ENCODE measurements at places on chromosomes 1 and 21.

GRCh38 chr1:30991862-30992606 is 73.5 kb downstream of the PUM1 start:
- no peak for DNase-seq

- DNase-seq = no peak
Measured at GRCh38 chr1:94542088-94542870, 720 bp upstream of the F3 start.

- peak; percentile 91 for DNase-seq
Measured at GRCh38 chr1:26287033-26287711, 7.3 kb downstream of the SH3BGRL3 start.

GRCh38 chr21:46452710-46453109 is 6.0 kb upstream of the DIP2A start:
- DNase-seq = no peak

DNA sequence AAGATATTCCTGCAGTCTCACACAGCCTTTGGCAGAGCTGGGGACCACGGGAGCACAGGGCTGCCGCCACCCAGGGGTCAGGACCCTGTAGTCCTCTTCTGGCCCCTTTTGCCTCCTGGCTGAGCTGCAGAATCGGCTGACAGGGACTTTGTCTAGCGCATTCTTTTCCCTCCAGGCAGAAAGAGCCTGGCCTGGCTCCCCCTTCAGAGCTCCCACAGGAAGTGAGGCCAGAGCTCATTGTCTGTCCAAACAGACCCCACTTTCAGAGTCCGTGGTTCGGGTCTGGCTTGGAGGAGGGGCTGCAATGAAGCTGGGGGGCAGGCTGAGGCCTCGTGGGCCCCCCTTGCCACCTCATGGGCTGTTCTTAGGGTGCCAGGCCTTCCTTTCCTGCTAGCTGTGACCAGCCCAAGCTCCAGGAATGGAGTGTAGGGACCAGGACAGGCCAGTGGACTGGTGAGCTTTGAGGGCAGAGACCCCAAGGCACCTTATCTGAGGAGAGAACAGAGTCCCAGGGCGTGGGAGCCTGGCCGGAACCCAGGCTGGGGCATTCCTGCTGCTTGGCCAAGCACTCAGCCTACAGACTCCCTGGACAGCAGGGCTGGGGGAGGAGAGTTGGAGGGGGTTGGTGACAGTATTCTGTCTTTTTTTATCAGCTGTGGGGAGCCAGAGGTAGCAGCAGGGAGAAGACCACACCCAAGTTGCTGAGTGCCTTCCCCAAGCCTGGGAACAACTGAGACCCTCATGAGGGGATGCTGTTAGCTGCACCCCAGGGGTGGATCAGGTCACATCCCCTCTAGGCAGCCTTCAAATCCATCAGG is 4.7 kb downstream of the CELSR2 start:
- DNase-seq = no peak

DNA sequence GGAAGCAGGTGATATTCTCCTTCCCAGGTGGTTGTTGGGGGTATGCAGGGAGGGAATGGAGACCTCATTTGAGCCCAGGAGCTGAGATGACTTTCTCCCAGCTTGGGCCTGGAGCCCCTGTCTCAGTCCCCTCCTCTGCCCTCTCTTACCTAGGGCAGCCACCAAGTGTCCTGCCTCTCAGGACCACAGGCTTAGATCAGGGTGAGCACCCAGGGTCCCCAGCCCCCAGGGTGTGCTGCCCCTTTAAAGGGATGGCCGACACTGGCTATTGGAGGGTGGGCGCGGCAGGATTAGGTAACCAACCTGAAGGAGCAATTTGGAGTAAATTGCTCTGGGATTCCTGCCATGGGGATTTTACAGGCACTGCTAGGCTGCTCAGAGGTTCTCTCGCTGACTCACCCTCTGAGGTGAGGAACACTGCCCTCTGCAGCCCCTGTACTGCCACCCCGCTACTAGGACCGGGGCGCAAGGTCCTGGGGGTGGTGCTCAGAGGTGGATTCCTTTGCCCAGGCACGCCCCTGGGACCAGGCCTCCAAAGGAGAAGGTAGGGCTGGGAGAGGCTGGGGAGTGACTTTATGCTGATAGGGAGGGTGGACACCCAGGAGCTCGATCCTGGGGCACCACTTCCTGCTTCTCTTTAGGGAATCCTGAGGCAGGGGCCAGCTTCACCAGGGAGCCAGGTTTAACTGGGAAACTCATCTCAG is 1.5 kb downstream of the RPS6KA1 start:
- DNase-seq = no peak

DNA sequence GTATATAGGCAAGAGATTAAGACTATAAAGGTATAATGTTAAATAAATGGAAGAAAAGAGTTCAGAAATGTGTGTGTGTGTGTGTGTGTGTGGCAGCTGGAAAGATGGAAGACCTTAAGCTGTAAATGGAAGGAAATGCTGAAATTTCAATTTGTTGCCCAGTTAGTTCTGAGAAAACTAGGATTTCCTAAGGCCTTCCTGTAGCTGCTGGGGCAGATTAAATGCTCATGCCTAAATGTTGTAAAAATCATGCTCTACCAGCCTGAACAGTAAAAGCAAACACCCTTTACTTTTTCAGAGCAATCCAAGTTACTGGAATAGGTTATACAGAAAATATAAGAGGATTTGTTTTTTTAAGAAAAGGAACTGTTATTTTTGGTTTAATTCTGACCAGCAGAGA is 8.3 kb downstream of the ADCY10 start:
- no peak for DNase-seq

GRCh38 chr21:44955798-44956175 is 16.0 kb downstream of the SLX9 start:
- DNase-seq = no peak

- DNase-seq = no peak
Measured at GRCh38 chr1:231827337-231828105, 200.9 kb downstream of the DISC1 start.

- no peak for DNase-seq
Measured at GRCh38 chr1:89760496-89760895, 60.3 kb upstream of the LRRC8D start.

DNA sequence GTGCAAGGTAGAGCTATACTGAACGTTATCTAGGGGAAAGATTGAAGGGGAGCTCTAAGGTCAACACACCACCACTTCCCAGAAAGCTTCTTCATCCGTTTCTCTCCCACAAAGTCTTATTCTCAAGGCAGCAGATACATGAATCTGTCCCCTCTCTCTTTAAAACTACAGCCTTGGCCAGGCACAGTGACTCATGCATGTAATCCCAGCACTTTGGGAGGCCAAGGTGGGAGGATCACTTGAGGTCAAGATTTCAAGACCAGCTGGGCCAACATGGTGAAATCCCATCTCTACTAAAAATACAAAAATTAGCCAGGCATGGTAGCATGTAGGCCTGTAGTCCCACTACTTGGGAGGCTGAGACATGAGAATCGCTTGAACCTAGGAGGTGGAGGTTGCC is 8.1 kb downstream of the CYP4X1 start:
- no peak for DNase-seq

All from activated CD4-positive, alpha-beta T cell treated with anti-CD3 and anti-CD28 coated beads, Interleukin-2, amount 10 ng/mL, durations not matched to agents 7 days and 5 days (primary cell).